ENCODE measurements at places on chromosomes 3 and 15.

DNA sequence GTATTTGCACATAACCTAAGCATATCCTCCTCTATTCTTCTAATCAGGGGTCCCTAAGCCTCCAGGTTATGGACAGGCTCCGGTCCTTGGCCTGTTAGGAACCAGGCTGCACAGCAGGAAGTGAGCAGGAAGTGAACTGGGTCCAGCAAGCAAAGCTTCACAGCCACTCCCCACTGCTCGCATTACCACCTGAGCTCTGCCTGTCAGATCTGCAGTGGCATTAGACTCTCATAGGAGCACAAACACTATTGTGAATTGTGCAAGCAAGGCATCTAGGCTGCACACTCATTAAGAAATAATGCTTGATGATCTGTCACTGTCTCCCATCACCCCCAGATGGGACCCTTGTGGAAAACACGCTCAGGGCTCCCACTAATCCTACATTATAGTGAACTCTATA is 9.8 kb downstream of the MSL2 start:
- DNase-seq: no peak

- DNase-seq: no peak
These were observed 556.2 kb upstream of the SUCLG2 start for GRCh38 chr3:68210635-68211034.

- no peak for DNase-seq
These were observed 1.4 kb downstream of the CLK3 start for GRCh38 chr15:74616996-74617395.

GRCh38 chr3:197682713-197683112 is 54.0 kb downstream of the RUBCN start:
- no peak for DNase-seq

DNA sequence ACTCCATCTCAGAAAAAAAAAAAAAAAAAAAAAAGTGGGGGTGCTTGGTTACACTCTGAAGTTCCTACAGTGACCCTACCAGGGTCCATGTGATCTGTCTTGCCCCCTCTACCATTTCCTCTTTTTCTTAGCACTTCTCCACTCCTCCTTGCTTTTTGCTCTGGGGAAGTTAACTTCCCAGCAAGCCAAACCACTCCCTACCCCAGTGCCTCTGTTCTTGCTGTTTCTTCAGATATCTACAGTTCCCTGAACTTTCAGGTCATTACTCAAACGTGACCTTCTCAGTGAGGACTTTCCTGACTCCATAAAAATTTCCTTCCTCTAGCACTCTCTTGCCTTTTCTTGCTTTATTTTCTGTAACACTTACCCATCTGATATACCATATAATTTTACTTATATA is 61.1 kb upstream of the GCNT3 start:
- no peak for DNase-seq

GRCh38 chr3:140424726-140425125 is 253.1 kb upstream of the TRIM42 start:
- no peak for DNase-seq

DNA sequence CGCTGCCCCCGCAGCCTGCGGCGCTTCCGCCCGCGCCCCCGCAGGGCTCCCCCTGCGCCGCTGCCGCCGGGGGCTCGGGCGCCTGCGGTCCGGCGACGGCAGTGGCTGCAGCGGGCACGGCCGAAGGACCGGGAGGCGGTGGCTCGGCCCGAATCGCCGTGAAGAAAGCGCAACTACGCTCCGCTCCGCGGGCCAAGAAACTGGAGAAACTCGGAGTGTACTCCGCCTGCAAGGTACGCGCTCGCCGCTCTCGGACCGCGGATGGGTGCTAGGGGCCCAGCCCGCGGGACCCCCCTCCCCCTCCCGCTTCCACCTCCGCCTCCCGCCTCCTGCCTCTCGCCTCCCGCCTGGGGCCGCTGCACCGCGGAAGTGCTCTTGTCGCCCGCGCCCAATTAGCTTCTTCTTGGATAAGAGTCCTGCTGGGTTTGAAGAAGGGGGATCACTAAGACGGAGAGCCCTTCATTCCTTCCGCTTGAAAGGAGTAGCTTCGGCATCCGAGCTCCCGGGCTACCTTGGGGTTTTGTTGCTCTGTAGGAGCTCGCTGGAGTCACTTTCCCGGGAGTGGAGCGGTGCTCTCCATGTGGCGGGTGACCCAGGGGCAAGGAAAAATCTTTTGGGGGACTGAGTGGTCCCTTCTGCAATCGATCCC is 426 bp downstream of the KAT2B start:
- no peak for DNase-seq

GRCh38 chr3:106962993-106963392 is 414.2 kb upstream of the CCDC54 start:
- DNase-seq: no peak

DNA sequence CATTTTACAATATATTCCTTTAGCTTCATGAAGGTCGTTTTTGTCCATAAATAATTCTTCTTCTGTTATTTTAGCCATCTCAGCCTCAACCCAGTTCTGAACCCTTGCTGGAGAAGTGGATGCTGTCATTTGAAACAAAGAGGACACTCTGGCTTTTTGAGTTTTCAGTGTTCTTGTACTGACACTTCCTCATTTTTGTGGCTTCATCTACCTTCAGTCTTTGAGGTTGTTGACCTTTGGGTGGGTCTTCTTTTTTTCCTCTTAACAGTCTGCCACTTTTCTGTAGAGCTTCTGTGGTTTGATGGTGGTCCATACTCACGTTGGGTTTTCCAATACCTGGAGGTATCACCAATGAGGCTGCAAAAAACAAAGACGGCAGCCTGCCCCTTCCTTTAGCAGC is 650.9 kb downstream of the PDCD6IP start:
- DNase-seq: no peak

DNA sequence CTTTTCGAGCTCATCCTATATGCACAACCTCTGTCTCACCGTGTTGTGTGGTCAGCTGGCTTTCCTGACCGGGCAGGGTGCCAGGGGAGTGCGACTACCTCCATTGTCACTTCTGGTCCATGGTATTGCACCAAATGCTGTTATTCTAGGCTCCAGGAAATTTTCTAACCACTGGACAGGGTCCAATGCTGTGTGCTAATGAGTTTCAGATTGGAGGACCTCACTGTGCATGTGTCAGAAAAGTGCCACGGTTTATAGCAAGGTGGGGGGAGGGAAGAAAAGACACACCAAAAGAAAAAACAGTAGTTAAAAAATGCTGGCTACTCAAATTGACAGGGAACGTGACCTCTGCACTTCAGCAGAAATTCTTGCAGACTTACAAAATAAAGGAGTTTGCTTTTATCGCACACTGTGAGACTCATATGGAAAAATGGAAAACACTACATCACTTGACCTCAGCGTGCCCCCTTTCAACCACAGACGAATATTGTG is 480.1 kb downstream of the FOXP1 start:
- DNase-seq: no peak

- no peak for DNase-seq
These were observed 31.2 kb downstream of the RAB11A start for GRCh38 chr15:65900488-65900887.

DNA sequence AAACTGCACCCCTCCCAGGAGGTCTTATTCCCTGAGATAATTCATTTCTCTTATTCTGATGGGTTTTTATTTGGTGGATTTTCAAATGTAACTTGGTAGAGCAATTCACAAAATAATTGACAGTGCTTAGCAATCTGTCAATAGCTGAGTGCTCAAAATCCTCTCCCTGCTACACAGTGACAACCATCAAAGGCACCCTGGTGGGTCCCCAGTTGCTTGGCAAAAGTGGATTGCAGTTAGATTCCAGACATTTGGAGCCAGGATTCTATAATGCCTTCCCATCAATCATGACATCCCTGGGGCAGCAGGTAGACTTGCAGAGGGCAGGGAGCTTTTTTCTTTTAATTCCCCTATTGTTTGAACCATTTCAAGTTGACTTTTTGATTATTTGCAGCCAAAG is 59.0 kb downstream of the FHIT start:
- no peak for DNase-seq

- no peak for DNase-seq
These were observed 116.0 kb downstream of the SEC22A start for GRCh38 chr3:123317716-123318115.

GRCh38 chr3:197586181-197586580 is 30.4 kb upstream of the BDH1 start:
- no peak for DNase-seq

DNA sequence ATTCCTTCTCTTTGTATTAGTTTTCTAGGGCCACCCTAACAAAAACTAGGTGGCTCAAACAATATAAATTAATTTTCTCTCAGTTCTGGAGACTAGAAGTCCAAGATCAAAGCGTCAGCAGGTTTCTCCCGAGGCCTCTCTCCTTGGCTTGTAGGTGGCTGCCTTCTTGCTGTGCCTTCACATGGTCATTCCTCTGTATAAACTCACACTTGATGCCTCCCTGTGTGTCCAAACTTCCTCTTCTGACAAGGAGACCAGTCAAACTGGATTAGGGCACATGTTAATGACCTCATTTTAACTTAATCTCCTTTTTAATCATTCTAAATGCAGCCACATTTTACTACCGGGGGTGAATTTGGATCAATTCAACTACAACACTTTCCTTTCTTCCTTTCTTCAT is 691.1 kb downstream of the DIPK2A start:
- DNase-seq: no peak

DNA sequence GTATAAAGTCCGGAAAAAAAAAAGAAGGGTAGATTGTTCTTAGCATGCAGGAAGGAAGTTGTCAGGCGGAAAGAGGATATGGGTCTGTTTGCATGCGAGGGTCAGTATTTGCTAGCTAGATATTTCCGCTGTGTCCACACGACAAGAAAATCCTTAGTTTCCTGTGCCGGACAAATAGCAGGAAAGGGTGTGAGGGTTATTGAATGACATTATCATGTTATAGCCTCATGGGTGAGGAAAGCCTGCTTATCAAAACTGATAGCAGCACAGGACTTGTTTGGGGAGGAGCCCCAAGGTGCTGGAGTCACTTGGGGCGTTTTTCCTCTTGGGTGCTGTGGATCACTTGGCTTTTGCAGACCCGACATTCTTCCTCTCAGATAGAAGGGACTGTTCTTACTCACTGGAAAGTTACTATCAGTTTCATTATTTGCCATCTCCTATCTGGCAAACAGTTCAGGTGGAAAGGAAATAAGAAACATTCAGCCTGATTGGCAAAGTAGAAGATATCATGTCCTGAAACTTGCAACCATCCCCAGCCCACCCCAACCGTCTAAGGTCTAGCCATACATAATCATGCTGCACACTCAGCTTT is 127.2 kb upstream of the DPH6 start:
- DNase-seq: no peak

GRCh38 chr15:89475661-89476060 is 20.7 kb downstream of the RHCG start:
- DNase-seq: no peak

DNA sequence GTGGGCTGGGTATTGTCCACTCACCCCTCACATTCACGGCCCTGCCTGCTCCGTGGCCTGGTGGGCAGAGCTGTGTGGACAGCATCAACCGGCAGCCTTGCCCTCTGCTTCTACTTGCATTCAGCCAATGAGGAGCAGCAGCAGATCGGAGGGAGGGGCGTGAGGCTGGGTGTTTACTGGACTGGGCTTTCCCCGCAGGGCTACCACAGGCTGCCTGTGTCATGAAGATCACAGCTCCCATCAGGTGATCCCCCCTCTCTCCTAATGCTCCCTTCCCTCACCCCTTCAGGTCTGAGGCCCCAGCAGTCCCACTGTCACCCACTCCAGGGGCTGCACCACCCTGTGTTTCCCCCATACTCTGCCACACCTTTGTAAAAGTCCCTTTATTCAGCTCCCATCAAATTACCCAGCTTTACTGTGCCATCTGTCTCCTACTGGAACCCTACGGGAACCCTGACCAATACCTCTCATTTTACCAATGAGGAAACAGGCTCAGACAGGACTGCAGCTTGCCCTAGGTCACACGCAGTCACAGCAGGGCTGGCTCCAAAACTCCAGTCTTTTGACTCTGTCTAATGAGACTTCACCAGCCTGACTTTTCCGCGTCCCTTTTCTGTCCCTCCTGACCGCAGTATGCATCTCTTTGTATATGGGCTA is 81.1 kb downstream of the MEGF11 start:
- DNase-seq: no peak
